Non-pigmented ciliary epithelial cell (primary cell): ENCODE measurements at places on chromosomes 7 and 10.
A peak's percentile ranks its signal among the peaks of the same experiment; 100 is the strongest.

DNA sequence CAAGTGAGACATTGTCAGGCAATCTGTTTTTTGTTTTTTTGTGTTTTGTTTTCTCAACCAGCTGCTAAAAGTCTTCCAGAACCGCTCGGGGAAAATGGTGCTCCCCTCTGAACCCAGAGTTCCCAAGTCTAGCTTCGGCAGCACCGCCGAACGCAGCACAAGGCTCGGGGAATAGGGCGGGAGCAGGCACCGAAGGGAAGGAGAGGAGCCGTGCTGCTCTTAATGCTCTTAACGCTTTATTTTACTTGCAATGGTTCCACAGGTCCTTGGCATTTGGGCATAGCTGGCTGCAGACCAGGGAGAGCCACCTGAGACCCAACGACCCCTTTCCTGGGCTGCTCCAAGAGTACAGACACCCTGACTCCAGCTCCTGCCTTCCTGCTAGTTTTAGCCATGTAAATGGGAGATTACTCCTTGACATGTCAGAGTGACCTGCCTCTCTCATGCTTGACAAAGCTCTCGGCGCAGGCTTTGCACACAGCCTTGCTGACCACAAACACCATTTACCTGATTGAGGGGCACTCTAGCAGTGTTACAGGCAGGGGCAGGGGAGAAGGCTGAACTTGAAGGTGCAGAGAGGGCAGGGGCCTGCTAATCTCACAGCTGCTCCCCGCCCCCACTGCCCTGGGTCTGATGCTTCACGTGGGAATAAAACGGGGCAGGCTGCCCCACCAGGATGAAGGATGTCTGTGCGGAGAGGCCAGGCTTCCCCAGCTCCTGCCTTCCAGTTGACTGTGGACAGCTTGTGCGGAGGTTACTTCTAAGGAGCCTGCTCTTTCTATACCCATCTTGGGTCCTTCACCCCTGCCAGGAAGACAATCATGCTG is 58.6 kb upstream of the EFCAB10 start:
- DNase-seq = no peak

- DNase-seq = no peak
Observed at GRCh38 chr7:30714129-30714528, 31.9 kb upstream of the CRHR2 start.

DNA sequence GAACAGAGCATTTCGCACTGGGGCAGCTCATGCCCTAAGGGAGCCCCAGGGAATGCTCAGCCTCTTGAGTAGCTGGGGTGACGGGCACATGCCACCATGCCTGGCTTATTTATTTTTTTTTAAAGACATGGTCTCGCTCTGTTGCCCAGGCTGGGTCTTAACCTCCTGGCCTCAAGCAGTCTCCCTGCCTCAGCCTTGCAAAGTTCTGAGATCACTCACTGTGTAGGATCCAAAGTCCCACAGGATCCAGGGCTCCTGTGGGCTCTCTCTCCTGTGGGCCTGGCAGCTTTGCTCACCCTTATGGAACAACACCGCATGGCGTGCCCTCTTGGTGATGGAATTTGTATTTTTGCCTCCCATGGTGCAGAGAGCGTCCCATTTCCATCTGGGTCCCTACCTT is 34.0 kb downstream of the TMEM120A start:
- no peak for DNase-seq

GRCh38 chr10:89217057-89217990 is 10.2 kb upstream of the CH25H start:
- no peak for DNase-seq

DNA sequence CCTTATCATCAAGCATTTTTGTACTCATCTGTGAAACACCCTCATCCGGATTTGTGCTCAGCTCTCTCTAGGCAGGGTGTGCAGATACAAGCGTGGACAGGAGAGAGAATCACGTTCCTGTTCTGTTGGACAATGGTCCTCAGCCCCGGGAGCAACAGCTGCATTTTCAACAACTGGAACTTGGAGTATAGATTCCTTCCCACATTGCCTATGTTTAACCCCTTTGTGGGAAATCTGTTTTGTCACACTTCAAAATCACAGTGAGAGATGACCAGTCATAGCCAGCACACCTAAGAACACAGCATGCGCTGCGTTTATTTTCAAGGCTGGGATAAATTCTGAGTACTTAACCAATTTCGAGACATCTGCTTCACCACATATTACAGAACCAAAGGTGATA is 32.5 kb downstream of the MAP3K8 start:
- DNase-seq = no peak

GRCh38 chr10:4353964-4354363 is 472.0 kb upstream of the AKR1E2 start:
- DNase-seq = no peak

GRCh38 chr7:17849504-17849903 is 90.8 kb downstream of the SNX13 start:
- DNase-seq = peak; percentile 74

DNA sequence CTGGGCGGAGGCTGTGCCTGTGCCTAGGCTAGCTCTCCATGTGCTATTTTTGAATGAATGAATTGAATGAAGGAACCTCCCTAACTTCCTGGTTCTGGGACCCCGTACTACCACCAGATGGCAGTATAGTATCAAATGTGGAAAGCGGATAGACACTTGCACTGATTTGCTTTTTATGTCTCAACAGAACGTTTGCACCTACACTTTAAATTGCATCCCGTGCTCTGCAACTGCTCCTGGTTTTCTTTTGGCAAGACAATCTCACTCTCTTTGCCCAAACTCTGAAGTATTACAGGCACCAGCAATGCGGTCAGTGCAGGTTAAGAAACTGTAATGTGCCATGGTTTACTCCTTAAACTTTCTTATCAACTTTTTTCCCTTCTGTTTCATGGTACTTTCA is 6.5 kb downstream of the FZD8 start:
- no peak for DNase-seq

GRCh38 chr7:148044173-148044572 is 546.4 kb upstream of the C7orf33 start:
- DNase-seq = no peak

DNA sequence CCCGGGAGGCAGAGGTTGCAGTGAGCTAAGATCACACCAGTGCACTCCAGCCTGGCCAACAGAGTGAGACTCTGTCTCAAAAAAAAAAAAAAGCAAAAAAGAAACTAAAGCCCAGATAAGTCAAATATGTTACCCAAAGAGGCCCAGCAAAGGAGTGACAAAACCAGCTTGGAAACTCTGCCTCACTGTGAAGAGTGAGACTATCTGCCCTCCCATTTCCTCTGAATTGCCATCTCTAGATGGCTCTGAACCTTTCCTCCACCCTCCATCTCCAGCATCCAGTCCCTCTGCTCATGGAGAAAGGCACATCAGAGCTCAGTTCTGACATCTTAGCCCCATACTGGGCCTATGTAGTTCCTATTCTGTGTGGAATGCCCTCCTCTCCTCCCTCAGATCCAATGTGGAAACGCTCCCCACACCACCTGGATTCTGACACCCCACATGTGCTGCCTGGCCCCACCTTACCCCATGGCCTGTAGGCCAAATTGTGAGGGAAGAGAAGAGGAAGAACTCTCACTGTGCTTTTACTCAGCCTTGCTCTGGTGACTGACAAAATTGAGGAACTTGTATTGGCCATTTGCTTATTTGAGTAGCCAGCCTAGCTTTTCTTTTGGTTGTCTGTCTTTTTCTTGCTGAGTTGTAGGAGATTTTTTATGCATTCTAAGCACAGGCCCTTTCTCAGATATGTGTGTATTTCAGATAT is 18.0 kb upstream of the NUDCD3 start:
- no peak for DNase-seq
